ENCODE measurements at places on chromosomes 13 and 19.

GRCh38 chr19:6738787-6739389 is 592 bp upstream of the TRIP10 start:
- no peak for DNase-seq

DNA sequence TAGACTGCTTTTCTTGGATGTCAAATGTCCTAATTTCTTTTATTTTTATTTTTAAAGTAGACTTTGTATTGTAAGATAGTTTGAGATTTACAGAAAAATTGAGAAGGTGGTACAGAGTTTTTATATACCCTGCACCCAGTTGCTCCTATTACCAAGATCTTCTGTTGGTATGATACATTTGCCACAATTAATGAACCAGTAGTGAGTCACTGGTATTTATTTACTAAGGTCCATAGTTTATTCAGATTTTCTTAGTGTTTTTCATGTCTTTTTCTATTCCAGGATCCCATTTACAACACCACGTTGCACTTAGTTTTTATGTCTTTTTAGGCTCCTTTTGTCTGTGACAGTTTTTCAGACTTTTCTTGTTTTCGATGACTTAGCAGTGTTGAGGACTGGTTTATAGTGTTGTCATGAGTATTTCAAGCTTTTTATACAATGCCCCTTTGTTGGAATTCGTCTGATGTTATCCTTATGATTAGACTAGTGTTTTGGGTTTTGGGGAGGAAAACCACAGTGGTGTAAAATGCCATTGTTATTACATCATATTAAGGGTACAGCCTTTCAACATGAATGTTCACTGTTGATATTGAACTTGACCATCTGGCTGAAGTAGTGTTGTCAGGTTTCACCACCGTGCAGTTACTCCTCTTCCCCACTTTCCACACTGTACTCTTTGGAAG is 35.9 kb downstream of the COG3 start:
- peak; percentile 83 for DNase-seq

- no peak for DNase-seq
These were observed 52.8 kb downstream of the SOX21 start for GRCh38 chr13:94659598-94659946.

DNA sequence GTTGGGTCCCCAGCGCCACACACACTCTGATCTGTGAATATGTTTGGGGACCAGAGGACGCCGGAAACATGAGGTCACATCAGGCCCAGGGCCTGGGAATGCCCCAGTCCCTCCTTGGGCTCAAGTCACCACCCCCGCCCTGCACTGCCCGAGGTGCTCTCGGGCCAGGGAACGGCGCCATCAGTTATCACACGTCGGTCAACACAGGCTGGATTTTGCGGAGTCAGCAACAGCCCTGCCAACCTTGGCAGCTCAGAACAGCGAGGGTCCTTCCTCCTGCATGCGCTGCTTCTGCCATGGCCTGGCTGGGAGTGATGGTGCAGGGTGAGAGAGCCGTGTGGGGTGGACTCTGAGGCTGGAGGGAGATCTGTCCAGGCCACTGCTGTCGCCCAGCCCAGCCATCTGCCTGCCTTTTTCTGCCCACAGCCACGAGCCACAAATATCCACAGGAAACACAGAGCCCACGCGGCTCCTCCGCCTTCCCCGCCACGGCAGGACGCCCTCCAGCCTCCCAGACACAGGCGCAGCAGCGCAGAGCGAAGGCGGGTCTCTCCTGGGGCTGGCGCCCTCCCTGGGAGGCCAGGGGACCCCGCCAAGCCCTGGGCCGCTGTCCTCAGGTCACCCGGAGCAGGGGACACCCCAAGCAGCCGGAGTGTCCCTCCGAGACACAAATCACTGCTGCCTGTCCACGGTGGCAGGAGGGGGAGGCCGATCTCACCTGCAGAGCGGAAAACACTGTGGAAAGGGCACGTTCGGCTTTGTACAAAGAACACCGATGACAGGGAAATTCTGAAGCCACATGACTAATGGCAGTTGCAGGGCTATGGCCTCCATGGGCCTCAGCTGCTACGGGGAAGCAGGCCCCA is 31.6 kb upstream of the CACTIN start:
- DNase-seq: no peak

DNA sequence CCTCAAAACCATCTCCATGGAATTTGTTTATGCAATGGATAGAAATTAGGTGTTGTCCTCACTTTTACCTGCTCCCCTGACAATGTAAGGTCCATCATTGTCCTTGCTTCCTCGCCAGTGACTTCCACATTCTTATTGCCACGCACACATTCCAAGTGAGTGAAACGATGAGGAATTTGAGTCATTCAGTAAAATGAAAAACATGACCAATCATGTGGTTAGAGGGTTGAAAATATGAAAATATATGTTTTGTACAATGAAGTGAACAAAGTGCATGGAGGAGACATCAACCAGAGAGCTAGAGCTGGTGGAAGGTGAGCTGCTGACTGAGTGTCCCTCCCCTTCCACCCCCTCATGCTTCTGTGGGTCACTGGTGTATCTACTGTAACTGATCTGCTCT is 91.7 kb downstream of the ATP8A2 start:
- no peak for DNase-seq

DNA sequence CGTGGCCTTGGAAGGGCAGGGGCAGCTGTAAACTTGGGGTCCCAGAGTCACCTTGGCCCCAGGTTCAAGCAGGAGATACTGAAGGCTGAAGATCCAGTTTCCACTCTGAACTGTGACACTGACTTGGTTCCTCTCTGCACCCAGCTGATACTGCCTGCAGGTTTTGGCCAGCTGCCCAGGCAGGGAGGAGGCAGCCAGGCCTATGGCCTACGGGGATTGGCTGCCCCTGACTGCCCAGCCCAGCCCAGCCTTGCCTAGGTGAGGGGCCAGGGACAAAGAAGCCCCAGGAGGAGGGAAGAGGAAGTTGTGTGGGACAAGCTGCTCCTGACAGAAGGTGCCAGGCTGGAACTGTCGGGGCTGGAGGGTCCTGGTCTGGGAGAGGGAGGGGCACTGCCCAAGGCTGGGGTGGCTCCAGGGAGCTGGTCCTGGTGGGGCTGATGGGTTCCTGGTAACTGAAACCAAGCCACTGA is 51.7 kb upstream of the CYP4F8 start:
- DNase-seq: no peak

DNA sequence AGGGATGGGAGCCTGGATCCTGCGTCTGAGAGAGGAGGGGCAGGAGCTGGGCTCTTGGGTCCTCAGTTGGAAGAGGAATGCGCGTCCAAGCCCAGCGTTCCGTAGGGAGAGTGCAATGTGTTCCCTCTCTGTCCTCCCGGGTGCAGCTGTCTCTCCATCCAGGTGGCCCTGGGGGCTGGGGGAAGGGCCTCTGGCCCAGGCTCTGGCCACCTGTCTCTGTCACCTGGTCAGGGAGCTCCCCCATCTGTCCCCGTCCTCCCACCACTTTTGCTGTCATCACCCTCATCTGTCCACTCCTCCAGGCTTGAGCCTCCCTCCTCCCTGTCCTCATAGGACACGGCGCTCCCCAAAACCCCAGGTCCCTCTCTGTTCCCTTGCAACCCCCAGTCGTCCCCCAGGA is 3.7 kb upstream of the SBK2 start:
- DNase-seq: no peak

GRCh38 chr13:21233086-21233485 is 56.6 kb downstream of the MRPL57 start:
- DNase-seq: no peak

DNA sequence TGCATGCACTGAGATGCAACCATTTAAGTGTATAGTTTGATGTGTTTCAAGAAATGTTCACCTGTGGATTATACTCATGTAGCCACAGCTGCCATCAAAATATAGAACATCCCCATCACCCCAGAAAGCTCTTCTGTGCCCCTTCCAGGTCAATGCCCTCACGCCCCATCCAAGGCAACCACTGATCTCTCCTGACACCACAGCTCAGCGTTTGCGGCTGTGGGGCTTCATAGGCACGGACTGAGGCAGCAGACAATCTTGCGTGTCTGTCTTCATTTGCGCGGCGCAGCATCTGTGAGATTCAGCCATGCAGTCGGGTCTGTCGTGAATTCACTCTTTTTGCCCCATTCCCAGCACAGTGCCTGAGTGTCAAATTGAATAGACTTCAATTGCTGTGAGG is 153.8 kb upstream of the UQCRFS1 start:
- DNase-seq: no peak

DNA sequence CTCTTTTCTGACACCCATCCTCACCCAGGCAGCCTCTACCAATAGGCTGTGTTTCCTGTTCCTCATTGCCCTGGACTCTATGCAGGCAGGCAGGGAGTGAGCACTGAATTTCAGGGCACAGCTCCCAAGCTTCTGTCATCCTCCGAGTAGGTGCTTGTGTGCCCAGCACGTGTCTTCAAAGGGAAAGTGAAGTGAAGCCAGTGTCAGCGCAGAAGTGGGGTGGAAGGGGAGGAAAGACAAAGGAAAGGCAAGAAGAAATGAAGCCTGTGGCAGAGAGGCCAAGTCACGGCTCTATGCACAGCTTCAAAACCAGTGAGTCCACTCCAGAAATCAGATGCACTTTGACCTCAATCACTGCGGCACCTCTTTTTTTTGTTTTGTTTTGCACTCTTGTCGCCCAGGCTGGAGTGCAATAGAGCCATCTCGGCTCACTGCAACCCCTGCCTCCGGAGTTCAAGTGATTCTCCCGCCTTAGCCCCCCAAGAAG is 16.9 kb downstream of the CEBPA start:
- DNase-seq: no peak
